Eye (tissue), 1 donor: ENCODE measurements at places on chromosomes 4 and X.
A peak's percentile ranks its signal among the peaks of the same experiment; 100 is the strongest.

GRCh38 chrX:30577362-30577991 is at the start of gene TASL:
TSS of gene TASL (minus strand) at chrX:30577766. CDS start at chrX:30560355, 17,411 bp downstream.
- peak; percentile 34 for DNase-seq

GRCh38 chr4:127685292-127685691 is 44.9 kb upstream of the SLC25A31 start:
- no peak for DNase-seq

GRCh38 chr4:52052475-52052780 is 1.3 kb downstream of the SPATA18 start:
- DNase-seq, result peak; percentile 8

DNA sequence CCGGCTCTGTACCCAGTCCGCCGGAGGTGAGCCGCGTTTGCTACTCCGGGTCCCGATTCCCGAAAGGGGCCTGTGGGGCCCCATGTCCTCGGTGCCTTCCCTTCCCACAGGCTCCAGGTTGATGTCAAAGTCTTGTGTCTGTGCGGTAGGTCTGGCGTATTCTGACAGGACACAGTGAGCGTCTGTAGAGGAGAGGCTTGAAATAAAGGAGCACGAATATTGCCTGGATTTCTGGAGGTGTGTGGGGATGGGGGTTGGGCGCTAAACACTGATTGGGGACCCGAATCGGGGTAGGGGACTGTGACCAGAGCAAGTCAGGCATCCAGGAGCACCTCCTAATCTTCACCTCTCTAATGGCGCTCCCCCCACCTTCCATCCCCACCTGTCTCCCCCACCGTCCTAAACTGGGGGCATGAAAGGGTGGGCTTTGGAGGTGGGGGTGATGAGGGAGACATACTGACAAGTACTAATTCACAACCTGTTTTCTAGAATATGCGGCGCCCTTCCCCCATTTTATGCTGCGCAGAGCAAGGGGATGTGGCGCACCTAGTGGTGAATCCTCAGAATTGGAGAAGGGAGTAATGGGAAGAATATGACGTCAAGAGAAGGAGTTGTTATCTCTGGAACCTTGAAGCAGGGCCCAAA is 855 bp downstream of the GPRASP2 start:
- peak; percentile 89 for DNase-seq

DNA sequence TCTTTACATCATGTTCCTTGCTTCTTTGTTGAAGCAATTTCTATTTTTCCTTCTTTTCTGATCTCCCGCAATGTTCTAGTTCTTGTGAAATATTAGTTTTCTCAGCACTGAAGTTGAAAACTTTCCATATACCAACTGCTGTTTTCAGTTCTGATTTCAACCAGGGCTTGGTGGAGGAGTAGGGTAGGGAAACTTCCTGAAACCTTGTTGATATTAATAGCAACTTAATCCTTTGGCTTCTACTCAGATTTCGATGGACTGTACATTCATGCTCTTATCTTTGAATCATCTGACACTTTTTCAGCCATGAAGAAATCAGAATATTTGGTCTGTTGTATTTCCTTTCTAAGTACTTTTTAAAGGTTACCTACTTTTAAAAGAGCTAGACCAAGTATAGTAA is 315.8 kb downstream of the RPA4 start:
- no peak for DNase-seq

- no peak for DNase-seq
Observed at GRCh38 chr4:87982446-87983010, 7.0 kb downstream of the SPP1 start.

- DNase-seq, result no peak
Observed at GRCh38 chrX:134653835-134654234, 4.4 kb downstream of the PLAC1 start.

GRCh38 chr4:153045111-153045982 is 109.2 kb downstream of the FHDC1 start:
- no peak for DNase-seq

DNA sequence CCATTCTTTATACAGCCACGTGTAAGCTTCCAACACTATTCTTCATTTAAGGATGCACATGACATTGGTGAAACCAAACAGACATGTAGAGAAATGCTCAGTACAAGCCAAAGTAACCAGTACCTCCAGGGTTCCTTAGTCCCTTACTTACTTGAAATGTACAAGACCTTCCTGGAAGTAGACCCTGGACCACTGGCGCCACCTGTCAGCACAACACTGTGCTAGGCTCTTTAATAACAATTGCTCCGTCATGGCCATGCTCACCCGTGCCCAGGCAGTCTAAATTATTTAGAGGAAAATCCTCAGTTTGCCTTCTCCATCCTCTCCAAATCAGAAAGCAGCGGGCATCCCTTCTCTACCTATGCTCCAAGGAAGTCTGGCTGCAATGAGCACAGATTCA is 52.7 kb downstream of the ADGRA3 start:
- DNase-seq, result no peak

DNA sequence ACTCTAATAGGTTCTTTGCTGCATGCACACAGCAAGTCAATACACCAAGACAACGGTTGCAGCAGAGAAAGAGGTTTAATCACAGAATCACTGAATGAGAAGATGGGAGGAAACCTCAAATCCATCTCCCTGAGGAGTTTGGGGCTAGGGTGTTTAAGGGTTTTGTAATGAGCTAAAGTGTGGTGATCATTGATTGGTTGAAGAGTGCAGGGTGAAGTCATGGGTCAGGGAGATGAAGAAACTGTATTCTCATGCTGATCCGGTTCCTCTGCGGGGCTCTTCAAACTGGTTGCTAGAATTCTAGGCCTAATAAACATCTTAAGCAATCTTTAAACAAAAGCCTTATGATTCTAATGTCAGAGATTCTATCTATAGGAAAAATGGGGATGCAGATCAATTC is 432.5 kb upstream of the FAM47C start:
- no peak for DNase-seq

- DNase-seq, result no peak
Observed at GRCh38 chrX:151765026-151765425, 30.5 kb downstream of the CNGA2 start.

GRCh38 chr4:123421937-123422781 is 25.6 kb downstream of the SPRY1 start:
- DNase-seq, result no peak

- no peak for DNase-seq
Observed at GRCh38 chr4:108833046-108833445, 70.2 kb upstream of the ETNPPL start.

DNA sequence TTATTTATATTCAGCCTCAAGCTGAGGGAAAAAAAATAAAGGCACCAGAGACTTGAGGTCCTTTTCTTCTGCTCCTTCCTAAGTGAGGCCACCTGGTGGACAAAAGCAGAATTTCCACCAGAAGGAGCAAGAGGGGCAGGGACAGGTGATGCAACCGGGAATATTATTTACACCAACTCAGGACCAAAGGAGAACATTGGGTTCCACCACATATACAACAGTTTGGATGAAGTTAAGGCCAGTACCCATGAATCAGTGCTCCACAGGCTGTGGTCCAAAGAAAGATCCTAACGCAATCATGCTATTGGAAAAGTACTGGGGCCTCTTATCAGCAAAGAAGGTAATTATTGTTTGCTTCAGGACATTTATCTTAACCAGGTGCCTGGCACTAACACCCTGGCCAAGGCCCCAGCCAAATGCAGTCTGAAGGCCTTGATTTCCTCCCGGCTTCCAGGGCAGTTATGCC is 57.4 kb downstream of the TSC22D3 start:
- peak; percentile 85 for DNase-seq

DNA sequence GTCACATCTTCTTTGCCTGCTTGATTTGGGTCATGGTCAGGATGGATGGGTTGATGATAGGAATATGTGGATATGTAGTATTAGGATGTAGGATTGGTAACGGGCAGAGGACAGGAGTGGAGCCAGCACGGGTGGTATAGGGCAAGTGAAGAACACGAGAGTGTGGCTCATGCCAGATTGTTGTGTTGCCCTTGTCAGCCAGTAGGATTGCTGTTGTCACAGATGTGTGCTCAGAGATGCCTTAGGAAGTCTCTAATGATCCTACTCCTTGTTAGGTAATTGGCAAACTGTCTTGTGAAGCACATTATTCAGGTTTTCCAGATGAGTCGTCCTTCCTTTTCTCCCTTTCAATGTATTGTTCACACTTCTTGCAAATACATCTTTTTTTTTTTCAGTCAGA is 5.5 kb downstream of the ATP10D start:
- no peak for DNase-seq

GRCh38 chr4:76585897-76586360 is 150.9 kb downstream of the SHROOM3 start:
- peak; percentile 80 for DNase-seq

DNA sequence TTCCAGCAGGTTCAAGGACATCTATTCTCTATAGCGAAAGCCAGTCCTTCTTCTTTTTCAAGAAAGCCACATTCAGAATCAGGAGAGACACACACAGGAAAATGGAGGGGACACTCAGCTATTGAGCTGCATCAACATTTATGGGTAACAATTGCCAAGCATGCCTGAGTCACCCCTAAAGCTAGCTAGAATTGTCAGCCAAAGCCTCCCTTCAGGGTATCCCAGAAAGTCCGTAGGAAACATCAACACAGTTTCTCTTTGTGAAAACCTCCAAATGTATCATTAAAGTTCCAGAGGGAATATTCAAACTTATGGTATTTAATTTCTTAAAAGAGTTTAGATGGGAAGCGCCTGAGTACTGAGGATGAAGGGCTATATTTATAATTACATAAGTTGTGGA is 331.1 kb upstream of the SLC7A11 start:
- DNase-seq, result no peak

DNA sequence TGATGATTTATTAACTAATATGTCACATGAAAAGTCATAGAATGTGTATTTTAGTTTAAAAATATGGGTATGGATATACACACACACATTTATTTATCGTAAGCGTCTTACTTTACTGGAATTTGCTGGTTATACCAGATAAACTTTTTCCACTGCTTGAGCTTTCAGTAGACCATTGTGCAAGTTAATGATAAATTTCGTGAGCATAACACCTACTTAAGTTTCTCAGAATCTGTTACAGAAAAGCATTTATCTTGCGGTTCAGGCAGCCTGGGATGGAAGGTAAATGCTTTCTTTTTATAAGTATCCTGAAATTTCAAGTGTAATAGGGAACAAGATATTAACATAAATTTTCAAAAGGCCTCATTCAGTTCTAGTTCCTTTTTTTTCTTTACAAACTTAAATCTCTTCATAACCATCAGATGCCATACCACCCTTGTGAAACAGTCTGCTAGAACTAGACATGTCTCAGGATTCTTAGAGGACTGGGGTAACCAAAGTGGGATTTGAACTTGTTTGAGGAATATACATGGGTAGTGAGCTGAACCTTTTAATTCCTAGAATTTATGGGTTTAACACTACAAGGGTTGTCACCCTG is 27.7 kb downstream of the ATP7A start:
- DNase-seq, result no peak

DNA sequence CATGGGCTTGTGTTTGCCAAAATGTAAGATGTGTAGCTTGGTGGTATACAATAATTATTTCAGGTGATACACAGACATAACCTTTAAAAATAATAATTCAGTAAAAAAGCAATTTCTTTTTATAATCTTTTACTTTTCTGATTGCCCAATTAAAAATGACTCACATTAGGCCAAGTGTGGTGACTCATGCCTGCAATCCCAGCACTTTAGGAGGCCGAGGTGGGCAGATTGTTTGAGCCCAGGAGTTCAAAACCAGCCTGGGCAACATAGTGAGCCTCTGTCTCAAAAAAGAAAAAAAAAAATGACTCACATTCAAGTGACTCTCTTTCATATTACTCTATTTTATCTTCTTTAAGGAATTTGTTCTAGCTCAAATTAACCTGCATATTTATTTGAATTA is 449.4 kb upstream of the HTR2C start:
- DNase-seq, result no peak

GRCh38 chrX:118823263-118824172 is at the start of gene ZCCHC12:
TSS of gene ZCCHC12 (plus strand) at chrX:118823824. CDS start at chrX:118825245, 1,421 bp downstream.
- DNase-seq, result peak; percentile 89

DNA sequence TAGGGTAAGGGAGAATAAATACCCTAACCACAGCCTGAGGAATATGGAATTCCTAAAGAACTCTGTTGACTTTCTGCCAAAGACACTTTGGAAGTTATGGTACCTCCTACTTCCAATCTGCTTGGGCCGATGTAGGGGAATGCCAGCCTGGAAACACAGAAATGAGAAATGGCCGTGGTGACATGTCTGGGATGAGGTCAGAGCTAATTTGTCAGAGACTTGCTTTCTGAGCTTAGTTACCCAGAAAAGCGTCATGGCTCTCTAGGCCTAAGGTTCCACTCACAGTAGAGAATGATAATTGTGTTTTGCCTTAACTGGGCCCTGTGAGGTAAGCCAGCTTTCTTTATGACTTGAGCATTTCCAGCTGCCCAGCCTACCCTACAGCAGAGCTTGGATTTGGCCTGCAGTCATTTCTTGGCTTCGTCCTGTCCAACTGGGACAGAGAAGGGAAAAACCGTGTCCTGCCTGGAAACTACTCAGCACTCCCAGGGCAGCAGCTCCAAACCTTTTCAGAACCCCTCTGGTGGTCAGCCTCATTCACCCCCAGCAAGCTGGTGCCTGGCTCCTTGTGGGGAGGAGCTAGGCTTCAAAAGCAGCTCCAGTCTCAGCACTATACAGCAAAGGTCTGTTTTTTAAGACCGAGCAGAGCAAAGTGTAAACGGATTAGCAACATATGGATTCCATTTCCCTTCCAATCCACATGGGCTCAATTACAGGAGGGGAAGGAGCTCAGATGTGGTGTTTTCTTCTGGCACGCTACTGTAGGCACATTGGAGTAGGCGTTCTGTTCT is 92.3 kb downstream of the RLIM start:
- DNase-seq, result peak; percentile 48
